ENCODE measurements at places on chromosomes 11 and 22. TPM values are rescaled to one million over a fixed set of nuclear protein-coding genes. Genes with fewer than 3 reads are reported as not detected.

Gene KDM4E
- total RNA-seq: not detected

Gene TMEM45B
- total RNA-seq: 36.2 TPM

Gene APOBEC3A
- not detected for total RNA-seq

Gene B3GAT1
- 3.1 TPM for total RNA-seq

Gene MUC15
- total RNA-seq: not detected

- no peak for DNase-seq
Observed at GRCh38 chr11:44988981-44989635, 38.4 kb upstream of the TP53I11 start.

- DNase-seq: no peak
Observed at GRCh38 chr11:103924166-103925013, 112.0 kb upstream of the DDI1 start.

DNA sequence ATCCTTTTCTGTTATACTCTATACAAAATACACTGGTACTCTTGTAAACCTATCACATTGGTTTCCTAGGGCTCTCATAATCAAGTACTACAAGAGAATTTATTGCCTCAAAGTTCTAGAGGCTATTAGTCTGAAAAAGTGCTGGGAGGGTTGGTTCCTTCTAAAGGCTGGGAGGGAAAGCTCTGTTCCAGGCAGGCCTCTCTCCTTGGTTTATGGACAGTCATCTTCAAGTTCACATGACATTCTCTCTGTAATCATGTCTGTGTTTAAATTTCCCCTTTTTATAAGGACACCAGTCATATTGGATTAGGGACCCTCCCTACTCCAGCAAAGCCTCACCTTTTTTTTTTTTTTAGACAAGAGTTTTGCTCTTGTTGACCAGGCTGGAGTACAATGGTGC is 9.1 kb downstream of the SLC36A4 start:
- no peak for DNase-seq

GRCh38 chr11:123238297-123238696 is 43.2 kb upstream of the CLMP start:
- DNase-seq: no peak

DNA sequence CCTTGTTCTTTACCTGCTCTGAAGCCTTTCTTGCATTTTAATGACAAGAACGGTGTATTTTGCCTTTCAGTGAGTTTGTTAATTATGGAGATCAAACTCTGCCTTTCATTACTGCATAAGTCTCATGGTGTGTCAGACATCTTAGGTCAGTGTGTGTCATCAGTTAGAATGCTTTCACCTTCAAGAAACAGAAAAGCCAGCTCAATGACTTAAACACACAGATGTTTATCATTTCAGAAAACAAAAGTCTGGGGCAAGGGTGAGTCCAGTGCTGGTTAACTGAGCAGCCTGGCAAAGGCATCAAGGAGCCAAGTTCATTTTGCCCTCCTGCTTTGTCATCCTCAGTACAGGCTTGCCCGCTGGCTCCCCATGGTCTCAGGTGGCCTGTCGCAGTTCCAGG is 54.5 kb downstream of the PACS1 start:
- no peak for DNase-seq

GRCh38 chr11:126733685-126734084 is 266.9 kb downstream of the KIRREL3 start:
- no peak for DNase-seq

DNA sequence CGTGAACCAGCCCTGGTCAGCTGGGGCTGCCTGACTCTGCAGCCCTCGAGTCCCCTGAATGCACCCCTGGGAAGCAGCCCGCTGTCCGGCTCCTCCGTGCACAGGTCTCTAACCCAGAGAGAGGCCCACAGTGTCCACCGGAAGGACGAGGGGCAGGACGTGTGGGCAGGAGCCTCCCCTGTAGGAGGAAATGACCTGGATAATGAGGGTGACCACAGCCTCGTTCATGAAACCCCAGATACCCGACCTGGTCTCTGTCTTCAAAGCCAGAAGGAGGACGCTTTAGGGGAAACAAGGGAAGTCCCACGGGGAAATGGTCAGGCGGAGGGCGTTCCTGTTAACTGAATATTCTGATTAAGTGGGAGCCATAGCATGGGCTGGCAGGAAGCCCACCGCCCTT is 23.3 kb downstream of the LIF start:
- DNase-seq: no peak

DNA sequence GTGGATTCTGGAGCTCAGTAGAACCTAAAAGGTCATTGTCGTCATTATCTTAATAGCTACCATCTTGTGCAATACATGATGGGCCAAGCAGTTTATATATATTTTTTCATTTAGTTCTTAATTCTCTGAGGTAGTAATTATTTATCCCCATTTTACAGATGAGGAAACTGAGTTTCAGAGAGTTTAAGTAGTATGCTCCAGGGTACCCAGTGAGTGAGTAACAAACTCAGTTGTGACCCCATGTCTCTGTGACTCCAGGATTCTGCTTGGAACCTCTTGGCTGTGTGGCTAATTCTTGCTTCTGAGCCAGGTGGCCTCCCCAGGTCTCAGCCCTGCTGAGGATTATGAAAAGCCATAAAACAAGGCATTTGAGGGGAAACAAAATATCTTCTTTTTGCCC is 82.6 kb downstream of the CEP164 start:
- DNase-seq: no peak

DNA sequence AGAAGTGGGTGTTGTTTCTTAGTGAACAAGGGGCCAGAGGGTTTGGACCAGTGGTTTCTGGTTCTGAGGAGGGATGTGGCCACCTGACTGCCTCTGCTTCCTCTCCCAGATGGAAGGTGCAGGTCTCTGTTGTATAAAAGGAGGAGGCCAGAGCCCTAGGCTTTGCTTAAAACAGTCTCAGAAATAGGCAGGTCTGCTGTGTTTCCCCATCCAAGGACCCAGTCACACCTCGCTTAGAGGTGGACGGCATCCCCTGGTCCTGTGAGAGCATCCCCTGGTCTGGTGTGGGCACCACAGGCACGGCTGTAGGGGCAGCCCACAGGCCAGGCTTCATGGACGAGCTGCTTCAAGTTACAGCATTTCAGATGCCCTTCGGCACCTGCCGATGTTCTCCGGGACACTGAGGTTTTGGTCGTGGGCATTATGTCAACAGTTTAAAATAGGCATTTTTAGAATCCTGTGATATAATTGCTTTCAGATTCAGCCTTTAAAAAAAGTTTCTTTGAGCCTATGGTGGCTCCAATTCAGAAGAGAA is 45.7 kb upstream of the SHANK2 start:
- no peak for DNase-seq

Measured in naive thymus-derived CD4-positive, alpha-beta T cell (primary cell).